ENCODE measurements at places on chromosomes 7 and 10. TPM values are rescaled to one million over a fixed set of nuclear protein-coding genes. Genes with fewer than 3 reads are reported as not detected.

DNA sequence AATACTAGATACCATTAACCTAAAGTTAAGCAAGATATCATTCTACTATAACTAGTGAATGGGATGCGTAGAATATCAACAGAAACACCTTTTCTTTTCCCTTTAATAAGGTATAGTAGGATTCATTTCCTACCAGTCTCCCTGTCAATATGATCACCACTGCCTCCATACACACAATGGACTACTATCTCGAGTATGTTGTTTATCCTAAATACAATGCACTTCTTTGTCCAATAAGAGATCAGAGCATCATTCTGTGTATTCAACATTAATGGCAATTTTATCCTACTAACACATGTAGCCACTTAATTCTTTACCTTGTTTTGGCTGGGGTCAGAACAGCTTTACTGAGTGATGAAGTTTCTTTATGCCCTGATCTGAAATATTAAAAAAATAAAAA is 276.3 kb downstream of the TFEC start:
- DNase-seq, result no peak

DNA sequence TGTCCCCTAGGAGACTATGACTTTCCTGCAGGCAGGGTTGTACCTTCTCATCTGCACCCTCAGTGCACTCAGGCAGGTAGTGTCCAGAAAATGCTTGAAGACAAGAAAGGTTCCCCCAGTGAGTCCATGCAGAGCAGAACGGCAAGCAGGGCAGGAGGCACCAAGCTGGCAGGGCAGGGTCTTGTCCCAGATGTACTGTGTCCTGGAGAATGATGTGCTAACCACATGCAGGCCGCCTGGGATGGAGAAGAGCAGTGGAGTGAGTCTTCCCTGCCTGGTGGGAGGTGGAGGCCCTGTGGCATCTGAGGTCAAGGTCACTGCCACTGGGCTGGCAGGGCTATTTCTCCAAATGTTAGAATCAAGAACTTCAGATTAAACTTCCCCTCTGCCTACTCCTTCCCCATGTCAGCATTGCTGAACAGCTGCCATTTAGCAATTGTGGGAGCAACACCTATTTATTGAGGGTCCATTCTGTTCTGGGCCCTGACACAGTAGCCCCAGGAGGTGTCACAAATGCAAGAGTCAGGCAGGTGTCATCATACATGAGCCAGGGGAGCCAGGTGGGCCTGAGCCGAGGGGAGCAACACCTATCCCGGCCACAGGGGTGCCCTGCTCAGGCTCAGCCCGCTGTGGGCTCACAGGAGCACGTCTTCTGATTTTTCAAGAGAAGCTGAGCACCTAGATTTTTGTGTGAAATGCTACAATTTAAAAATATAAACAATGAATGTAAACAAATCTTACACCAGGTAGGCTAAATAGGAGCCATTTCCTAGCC is 34.1 kb downstream of the PTPRE start:
- no peak for DNase-seq

DNA sequence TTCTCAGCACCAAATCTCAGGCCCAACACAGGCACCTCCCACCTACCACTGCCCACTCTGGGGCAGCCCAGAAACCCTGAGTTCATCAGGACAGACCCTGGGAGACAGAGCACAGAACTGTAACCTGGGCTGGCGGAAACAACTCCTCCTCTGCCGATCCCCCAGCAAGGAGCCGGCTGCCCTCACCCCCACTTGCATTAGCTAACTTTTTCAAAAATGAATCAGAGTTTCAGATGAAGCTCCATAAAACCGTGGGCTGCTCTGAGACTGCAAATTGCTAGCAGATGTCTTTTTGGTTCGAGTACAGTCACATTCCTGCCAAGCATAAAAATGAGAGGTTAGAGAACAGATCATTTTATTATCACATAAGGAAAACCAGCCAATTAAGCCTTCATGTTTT is 93.4 kb upstream of the PARD3 start:
- no peak for DNase-seq

DNA sequence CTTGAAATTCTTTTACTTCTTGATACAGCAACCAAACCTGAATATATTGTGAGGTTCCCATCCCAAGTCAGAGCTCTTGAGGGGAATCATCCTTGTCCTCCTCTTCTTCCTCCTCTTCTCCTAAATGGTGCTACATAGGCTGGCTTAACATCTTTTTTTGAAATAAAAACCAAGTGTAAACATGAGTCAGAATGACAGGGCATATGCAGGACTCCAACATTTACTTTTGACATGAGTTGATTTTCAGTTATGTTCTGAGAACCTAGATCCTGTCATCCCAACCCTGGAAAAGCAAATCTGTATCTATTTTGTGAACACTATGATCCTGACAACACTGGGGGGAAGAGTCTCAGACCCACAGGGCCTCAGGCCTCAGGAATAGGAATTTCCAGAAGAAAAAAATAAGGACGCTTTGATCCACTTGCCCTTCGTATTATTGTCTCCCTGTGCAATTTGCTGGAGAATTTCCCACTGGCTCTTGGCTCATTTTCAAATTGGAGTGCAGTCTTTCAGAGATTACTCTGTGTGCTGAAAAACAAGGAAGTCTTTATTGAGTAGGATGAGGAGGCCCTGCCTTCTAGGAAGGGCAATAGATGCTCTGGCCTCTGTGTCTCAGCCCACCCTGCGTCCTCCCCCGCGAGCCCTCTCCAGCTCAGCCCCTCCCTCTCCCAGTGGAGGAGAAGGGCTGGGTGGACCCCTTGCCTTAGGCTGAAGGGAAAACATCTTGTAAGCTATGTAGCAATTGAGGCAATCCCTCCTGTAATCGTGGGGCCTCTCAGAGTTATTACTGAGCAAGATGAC is 121.6 kb downstream of the CREB5 start:
- no peak for DNase-seq

The PNLIPRP1 gene
- total RNA-seq, result 2.5 TPM
